ENCODE measurements at places on chromosomes 6 and 20.

- no peak for DNase-seq
Observed at GRCh38 chr20:36182604-36183154, 28.1 kb downstream of the EPB41L1 start.

GRCh38 chr20:45489083-45489531 lies 19.6 kb downstream of the WFDC2 start:
- no peak for DNase-seq

GRCh38 chr6:40252531-40253258 lies 318.4 kb upstream of the MOCS1 start:
- no peak for DNase-seq

DNA sequence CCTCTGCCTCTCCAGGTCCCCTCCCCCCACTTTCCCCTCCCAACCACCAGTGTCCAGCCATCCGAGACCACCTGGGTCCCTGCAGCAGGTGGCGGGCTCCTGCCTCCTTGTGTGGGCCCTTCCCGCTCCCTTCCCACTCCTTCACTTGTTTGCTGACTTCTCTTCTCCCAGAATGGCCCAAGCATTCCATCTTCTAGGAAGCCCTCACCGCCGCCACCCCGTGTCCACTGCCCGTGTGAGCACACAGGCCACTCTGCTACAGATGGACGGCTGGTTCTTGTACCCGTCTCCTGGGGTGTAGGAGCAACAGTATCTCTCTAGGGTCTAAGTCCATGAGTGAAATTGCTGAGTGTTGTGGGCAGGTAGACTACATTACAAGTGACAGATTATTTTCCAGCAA lies 15.0 kb downstream of the BPHL start:
- no peak for DNase-seq

GRCh38 chr6:111631903-111632460 lies 26.3 kb upstream of the TRAF3IP2 start:
- DNase-seq = no peak

GRCh38 chr6:108052706-108053105 lies 21.8 kb downstream of the OSTM1 start:
- no peak for DNase-seq

DNA sequence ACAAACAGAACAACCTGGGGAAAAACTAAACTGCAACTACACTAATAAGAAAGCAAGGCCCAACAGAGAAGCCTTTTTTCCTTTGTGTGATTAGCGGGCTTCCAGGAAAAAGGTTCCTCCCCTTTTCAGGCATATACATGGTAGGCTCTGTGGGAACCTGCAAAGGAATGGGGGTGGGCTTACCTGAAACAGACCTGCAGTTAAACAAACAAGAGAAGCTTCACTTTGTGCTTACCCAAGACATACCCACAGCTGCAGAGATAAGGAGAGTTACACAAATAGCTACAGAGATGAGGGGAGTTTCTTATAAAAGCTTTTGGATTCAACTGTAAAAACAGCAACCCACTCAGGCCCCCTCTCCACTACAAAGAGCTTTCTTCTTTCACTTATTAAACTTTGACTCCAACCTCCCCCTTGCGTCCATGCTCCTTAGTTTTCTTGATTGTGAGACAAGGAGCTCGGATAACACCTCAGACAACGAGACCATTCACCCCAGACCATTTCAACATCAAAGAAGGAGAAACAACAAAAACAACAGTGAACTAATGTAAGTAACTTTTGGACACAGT lies 30.9 kb downstream of the RNF146 start:
- no peak for DNase-seq

DNA sequence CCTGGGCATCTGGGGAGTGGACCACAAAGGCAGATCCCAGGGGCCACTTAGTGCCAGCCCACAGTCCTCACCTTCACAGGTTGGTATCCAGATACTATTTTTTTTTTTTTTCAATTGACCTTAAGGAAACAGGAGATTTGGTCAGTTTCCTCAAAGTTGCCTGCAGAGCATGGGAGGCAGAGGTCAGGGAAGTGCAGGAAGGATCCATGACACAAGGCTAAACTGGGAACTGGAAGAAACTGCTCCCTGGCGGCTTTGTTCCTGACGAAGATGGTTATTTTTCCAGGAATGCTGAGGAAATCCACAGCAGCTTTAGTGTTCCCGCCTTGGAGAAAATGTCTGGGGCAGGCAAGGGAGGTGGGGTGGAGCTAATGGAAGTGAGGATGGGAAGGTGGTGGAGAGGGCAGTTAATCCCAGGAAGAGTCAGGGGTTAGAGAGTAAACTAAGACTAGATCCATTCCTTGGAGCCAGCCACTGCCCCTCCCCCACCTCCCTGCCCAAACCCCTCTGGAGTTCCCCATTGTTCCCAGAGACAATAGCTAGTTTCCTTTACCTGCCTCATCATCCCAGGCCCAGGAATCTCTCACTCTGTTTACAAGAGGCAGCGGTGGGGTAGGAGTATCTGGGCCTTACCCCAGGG lies 14.3 kb upstream of the MYMX start:
- DNase-seq = no peak

DNA sequence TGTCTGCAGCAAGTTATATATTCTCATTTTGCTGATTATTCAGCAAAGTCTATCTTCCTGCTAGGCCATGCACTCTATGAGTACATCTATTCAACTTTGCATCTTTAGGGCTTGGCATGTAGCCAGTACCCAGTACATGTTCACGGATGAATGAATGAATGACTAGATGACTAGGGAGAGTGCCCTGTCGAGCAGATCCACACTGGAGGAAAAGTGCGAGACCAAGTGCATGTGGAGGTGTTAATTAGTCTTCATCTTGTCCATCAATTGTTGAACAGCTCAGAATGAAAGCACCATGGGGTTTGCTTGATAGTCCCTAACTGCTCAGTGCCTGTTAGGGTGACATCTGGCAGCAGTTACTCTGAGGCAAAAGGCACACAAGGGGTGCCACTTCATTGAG lies 30.4 kb downstream of the TM9SF4 start:
- no peak for DNase-seq

GRCh38 chr6:169969372-169970099 lies 218.1 kb downstream of the ERMARD start:
- no peak for DNase-seq

DNA sequence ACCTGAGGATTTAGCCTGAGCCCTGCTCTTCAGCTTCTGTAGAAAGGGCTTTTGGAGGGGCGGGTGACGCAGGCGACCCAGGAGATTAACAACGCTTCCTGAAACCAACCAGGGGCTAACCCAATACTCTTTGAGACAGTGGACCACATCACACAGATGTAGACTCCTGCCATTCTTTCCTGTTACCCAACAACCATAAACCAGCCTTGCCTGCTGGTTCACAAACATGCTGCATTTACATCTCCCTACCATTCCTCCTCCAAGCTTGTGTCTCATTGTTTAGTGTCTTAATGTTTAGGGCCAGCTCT lies 28.3 kb downstream of the PPP1R16B start:
- no peak for DNase-seq

GRCh38 chr6:118350881-118351430 lies 197.1 kb upstream of the PLN start:
- no peak for DNase-seq

DNA sequence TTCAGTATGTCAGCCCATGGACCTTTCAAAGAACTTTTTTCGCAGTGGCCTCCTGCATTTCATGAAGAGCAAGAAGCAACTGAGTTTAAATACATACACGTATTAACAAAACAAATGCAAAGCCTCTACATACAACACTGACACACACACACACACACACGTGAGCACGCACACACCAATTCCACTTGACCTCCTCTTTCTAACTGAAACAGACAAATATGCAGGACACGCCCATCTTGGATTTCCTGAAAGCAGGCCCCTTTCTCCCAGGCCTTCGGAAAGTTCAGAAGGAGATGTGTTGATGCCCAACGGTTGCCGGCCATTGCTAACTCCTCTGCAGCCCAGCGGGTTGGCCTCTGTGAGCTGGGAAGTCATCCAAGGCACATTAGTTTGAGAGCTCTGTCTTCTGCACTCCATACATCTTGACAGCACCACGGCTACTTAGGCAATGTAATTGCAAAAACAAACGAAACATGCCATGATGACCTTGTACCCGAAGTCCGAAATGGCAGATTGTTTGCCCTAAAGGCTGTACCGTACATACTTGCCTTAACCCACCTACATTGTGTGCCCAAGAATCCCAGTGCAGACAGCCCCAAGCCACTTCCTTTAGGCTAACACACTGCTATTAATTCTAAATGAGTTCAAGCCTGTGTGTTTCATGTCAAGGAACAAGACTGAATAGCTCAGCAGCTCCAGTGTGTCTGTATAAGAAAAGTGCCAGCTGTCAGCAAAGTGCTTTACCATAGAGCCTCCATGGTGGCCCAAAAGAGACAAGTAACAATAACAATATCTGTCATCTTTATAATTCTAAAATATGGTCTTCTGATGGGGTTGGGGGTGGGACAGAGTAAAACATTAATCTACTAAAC lies 138.8 kb upstream of the RNF217 start:
- DNase-seq = no peak

DNA sequence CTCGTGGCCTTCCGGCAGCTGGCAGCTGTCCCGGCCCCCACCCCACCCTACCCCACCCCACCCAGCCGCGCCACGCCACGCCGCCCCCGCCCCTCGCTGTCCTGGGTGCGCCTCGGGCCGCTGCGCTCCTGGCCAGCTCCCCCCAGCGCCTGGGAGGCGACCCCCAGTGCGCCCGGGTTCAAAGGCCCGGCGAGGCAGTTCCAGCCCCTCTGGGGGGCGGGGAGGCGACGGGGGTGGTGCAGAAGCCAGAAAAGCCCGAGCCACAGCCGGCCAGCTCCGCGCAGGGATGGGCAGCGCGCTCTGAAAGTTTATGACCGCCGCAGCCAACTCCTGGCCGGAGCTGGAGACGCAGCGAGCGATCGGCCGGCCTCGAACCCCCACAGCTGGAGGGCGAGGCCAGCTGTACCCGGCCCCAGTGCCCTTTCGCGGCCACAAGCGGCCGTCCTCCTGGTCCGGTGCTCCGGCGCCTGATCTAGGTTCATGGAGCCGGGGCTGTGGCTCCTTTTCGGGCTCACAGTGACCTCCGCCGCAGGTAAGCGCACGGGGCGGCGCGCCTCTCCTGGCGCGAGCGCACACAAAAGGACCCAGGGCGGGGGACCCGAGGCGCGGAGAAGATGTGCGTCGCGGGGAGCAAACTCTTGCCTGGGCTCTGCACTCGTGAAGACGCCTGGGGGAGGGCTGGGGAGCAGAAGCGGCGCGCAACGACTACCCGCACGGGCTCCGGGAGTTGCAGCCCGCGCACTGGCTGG lies at the start of gene EDN3:
EDN3 (plus strand) TSS at position 279 of the 749 bp plus-strand sequence; CDS start at position 481, 202 bp downstream.
- no peak for DNase-seq

- DNase-seq = no peak
Observed at GRCh38 chr6:39590871-39591393, 134.3 kb downstream of the KIF6 start.

DNA sequence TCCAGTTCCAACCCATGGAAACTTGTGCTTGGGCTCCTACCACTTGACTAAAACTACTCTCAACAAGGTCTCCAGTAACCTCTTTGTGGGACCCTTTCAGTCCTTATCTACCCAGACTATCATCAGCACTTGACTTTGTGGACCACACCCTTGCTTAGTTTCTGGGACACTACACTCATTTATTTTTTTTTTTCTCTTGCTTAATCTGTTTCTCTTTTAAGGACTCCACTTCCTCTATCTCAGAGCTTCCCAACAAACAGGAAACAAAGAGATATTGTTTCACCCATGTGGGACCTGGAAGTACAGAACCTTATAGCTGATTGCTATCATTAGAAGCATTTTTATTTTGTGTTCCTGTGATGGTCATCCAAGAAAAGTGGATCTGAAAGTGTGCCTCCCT lies 28.8 kb upstream of the ME1 start:
- DNase-seq = no peak

- no peak for DNase-seq
Observed at GRCh38 chr6:8494730-8495129, 59.4 kb upstream of the SLC35B3 start.

GRCh38 chr6:158158123-158158522 lies 9.9 kb downstream of the SERAC1 start:
- no peak for DNase-seq

DNA sequence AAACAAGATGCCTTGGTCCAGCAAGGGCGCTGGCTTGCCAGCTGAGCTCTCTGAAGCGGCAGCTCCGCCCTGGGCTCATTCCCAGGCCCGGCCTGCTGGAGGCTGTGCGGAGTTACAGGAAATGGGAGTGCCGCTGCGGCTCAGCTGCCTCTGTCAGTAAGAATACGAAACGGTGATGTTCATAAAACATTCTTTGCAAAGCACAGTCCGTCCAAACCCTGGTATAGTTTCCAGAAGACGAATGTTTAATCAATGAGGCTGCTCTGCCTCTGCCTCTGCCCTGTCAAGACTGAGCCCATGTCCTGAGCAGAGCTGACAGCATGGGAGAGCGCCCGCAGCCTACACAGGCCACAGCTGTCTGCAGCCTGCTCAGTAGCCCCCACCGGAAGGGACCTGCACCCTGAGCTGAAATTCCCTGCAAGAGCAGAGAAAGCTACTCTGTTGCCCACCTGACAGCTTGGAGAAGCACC lies 153.3 kb upstream of the SNX9 start:
- no peak for DNase-seq

DNA sequence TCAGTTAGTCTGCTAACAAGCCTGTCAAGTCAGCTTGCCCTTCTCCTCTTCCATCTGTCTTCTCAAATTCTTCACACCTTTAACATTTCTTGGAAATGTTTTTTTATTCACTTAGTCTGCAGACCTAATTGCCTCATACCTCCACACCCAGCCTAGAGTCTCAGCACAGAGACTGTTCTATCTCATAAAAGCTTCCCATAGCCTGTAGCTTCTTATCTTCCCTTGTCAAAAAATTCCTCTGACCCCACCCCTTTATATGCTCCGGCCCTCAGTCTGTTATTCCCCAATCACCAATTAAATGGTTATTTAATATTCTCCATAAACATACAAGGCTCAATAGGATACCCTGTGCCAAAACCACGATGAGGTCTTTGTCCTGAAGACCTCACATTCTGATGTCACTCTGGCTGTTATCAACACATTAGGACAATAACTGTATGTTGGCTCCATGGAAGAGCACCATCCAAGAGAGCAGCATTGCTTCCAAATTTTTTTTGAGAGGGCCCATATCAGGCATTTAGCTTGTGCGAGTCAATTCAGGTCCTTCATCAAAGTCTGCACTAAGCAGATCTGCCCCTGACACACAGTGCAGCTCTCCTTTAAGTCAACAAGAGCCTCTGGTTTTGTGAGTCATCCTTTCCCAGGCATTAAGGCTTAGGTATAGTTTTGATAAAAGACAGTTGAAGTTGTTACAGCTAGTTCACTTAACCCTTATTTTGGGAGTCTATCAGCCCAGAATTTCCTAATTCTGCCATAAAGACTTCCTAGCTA lies 83.2 kb upstream of the TBX18 start:
- no peak for DNase-seq

DNA sequence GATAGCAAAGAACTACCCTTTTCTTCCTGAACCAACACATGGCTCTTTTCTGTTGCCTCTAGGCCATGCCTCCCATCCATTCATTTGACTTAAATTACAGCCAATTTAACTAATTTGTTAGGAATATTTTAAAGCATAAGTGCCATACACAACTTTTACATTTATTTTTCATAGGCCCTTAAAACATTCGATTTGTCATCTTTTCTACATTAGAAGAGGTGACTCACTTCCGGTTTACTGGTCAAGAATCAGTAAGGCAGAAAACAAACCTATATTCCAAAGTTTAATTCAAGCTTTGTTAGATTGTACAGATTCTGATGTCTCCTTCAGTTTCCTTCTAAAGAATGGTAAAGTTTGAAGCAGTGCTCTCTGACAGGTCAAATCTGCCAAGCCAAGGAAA lies 344.3 kb downstream of the SAMD5 start:
- DNase-seq = no peak

- no peak for DNase-seq
Observed at GRCh38 chr6:167791091-167791779, 35.5 kb upstream of the AFDN start.

All from CMK (cell line).